Stimulated activated CD4-positive, alpha-beta T cell treated with anti-CD3 and anti-CD28 coated beads, Interleukin-4, amount 100 ng/mL, for 4 hours (primary cell): ENCODE measurements at places on chromosomes 2 and 18.

- DNase-seq = no peak
Measured at GRCh38 chr18:46563317-46563716, 93.7 kb downstream of the LOXHD1 start.

GRCh38 chr18:71105078-71105819, 816.4 kb downstream of the SOCS6 start:
- DNase-seq = no peak

DNA sequence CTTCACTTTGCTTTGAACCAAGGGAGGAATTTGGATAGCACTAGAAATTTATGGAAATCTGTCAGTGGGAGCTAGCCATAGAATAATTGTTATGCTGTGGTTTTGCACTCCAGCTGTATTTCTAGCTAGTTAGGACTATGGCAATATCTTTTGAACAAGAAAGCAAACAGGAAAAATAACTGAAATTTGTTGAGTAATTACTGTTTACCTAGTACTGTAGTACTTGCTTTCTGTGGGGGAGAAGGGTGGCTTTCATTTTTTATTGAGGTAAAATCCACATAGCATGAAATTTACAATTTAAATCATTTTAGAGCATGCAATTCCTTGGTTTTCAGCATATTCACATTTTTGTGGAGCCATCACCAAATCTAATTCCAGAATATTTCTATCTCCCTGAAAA, 28.4 kb downstream of the MBD5 start:
- DNase-seq = no peak

- no peak for DNase-seq
Measured at GRCh38 chr18:40006634-40007033, 1948.4 kb upstream of the PIK3C3 start.

GRCh38 chr2:226657340-226658053, 142.1 kb downstream of the IRS1 start:
- no peak for DNase-seq

GRCh38 chr18:10564975-10565773, 39.3 kb downstream of the NAPG start:
- no peak for DNase-seq

DNA sequence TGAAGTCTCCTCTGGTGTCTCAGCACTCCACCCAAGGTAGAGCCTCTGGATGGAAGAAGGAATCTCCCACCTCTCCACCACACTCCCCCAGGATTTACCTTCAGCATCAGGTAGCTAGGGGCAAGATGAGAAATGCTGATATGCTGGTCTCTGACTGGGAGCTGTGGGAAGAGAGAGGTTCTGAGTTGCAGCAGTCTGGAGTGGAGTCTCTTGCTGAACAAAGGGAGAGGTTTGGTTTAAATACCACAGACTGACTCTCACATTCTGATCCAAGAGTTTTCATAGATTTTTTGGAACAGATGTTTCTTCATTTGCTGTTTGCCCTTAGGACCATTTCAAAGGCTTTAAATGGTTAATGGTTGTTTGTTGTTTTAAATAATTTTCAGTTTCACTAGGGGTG, 1.1 kb upstream of the CFLAR start:
- DNase-seq = no peak

- DNase-seq = no peak
Measured at GRCh38 chr2:105521616-105522015, 122.8 kb upstream of the FHL2 start.

GRCh38 chr2:75587954-75588587, 27.3 kb upstream of the EVA1A start:
- no peak for DNase-seq

GRCh38 chr2:203892207-203892606, 24.6 kb downstream of the CTLA4 start:
- no peak for DNase-seq

DNA sequence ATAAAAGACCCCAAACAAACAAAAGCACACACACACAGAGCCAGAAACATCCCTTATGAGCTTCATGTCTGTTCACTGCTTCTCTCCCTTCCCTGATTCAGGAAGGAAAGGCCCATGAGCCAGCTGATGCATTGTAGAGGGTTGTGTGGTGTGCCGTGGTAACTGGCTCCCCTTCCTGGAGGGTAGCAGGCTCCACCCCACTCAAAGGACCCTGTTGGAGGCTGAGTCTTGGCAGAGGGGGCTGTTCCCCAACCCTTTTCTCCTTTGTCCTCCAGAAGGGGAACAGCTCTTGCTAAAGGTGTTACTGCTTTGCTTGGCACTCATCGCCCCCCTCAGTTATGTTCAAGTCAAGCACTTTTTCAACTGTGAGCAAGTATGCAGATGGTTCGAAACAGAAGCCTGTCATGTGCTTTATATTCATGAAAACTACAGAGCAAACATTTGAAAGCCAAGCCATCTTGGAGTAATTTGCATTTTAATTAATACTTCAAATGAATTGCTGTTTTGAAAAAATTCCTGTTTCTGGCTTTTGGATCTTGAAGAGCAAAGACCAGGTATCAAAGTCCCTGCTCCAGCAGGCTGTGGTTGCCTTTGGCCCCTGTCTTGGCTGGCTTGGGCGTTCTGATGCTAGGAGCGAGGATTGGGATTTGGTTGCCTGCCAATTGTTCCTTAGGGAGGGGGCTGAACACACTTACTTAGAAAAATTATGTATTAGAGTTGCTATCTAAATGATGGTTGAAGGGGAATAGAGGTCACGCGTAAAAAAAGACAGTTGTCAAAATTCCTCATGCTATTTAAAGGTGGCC, 267.8 kb downstream of the TSN start:
- no peak for DNase-seq

DNA sequence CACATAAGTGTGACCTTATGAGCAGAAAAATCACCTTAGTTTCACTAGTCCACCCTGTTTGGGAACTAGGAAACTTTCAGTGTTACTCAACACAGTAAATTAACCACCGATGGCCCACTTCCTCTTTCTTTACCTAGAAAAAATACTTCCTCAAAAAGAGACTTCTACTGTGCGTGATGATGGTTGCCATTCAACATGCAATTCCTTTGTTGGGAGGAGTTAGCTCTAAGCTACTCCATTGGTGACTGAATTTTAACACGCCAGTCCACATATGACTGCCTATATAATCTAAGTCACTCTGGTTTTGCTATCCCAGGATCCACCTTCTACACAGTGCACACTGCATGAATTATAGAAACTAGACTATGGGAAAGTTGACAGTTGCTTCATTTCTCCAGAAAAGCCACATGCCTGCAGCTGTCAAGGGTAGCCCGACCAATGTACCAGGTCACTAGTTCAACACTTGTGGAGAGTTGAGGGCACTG, 47.8 kb upstream of the REG3G start:
- no peak for DNase-seq

DNA sequence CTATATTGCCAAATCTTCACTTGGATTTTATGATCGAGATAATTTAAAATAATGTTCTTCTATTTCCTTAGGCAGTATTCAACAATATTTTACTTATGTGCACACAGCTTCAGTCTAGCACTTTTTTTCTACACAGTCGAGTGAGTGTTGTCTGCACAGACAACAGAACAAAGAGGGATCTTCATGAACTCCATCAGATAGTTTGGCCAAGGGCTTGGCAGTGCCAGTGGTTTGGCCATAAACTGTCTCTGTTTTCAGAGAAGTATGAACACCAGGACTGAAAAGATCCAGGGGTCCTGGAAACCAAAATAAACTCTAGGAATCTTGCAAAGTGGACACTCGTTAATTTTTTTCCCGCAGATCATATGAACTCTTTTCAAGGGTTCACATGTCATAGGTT, 547.3 kb downstream of the PLCL1 start:
- no peak for DNase-seq

DNA sequence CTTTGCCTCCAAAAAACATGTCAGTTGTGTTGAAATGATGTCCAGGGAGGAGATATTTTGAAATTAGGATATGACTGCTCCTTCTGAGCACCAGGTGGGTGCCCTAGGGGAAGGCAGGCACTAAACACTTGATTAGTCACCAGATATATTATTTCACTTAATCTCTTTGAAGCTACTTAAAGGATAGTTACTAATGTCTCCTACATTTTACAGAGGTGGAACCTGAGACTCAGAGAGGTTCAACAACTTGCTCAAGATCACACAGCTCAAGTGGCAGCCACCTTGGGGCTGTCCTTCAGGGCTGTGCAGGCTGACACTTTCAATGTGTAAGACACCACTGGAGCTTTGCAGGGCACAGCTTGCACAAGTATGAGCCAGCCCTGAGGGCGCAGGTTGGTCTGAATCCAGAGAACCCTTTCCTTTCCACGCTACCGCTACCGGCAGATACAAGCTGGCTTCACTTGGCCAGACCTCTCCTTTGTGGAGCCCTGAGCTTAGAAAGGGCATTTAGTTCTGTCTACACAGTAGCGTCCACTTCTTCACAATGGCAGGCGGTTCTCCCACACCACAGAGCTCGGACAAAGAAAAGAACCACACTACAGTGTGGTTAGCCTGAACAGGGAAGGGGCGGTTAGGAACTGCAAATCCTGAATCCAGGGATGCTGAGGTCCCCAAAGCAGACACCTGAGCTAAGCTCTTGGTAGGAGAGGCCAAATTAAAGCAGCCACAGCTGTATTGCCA, 16.4 kb downstream of the ALPK2 start:
- DNase-seq = no peak

DNA sequence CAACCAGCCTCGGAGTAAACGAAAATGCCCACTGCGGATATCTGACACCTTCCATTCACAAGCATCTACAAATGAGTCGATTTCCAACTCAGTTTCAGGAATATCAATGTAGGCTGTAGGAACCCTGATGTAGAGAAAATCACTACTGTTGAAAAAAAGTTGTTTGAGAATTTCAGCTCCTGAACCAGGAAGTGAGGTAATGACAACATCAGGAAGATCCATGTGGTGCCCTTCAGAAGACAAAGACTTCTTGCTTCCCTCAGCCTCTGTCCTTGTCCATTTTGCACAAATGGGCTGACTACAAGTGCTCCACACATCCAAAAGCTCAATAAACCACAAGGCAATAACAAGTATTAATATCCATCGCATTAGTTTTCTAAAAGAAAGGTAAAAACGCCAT, 4.7 kb downstream of the DSEL start:
- DNase-seq = no peak

DNA sequence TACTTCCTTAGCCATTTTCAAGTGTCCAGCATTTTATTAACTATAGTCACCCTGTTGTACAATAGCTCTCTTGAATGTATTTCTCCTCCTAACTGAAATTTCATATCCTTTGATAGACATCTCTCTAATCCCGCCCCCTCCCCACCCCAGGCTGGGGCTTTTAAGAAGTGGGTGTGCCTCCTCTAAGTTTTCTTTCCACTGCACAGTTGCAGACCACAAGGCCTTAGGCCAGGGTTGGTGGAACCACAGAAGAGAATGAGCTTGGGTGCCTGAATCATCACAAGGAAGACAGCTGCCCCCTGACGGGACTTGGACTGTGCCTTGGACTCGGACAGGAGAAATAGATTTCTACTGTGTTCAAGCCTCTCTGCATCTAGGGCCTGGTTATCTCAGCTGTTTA, 193.4 kb downstream of the HAUS1 start:
- DNase-seq = no peak
